ENCODE measurements at places on chromosomes 16 and 17. TPM values are rescaled to one million over a fixed set of nuclear protein-coding genes. Genes with fewer than 3 reads are reported as not detected.

SLC6A2 gene
- total RNA-seq = not detected

MYH13 gene
- total RNA-seq = not detected

HSPB9 gene
- not detected for total RNA-seq

COG1 gene
- total RNA-seq = 95.6 TPM

TUBG2 gene
- total RNA-seq = 10.6 TPM

SMYD4 gene
- 8.9 TPM for total RNA-seq
